ENCODE measurements at places on chromosomes 12 and 14.

DNA sequence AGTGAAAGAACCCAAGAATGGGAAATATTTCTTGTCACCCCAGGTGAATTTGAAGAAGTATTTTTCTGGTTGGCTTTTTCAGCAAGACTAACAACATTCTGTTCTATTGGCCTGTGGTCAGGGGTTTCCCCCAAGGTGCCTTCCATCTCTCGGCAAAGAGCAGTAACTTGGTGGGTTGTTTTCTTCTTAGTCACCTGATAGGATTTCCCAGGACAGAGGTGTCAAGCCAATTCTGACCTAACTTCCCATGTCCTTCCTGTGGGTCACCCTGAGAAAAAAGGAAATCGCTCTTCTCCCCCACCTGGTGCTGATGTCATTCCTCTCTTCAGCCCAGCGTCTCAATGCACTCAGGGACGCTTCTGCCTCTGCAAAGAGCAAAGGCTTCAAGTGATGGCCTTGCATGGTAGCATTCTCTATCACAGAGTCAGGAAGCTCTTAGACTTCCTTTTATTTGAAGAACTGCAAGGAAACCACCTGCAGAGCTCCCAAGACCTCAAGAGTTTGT, 16.1 kb upstream of the IFNG start:
- peak; percentile 72 for DNase-seq

DNA sequence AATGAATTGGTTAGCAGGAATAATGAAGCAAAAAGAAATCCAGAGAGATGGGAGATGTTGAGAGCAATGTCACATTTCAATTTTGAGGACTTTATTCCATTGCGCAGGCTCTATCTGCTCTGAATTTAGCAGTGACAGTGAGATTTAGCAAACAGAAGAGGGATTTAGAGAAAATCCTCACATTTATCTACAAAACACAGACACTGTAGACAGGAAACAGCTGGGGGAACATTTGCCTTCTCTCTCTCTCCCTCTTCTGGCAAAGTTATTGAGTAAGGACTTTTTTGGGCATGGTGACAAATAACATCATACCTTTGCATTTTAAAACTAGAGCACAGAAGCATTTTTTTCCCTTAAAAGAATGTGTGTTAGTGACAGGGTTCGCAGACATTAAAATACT, at the start of gene IGF1:
TSS of gene IGF1 (minus strand) at position 158 of the 400 bp plus-strand sequence. CDS start 182 bp downstream, outside the sequence.
- DNase-seq: no peak

DNA sequence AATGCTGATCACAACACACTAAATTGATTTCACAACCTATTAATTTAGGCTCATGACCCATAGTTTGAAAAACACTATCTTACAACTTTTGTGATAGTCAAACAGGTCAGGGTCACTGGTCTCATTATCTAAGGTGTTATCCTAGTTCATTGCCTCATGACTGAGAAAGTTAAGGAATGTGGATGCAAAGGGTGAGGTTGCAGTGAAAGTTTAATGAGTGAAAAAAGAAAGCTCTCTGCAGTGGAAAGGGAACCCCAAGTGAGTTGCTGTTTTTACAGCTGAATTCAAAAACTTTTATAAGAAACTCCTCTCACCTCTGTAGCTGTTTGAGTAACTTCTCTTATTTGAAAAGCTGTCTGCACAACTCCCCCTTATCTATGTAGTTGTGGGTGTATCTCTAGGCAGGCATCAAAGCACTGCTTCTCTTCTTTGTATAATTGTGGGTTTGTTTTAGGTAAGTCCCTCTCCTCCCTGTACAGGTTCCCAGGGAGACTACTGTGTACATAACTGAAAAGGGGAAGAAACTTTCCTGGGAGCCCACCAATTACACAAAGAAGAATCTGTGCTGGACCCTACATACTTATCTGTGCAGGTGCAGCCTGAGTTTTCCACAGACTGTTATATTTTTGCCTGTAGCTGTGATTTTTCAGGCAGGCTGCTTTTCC, 18.9 kb downstream of the DNAL1 start:
- no peak for DNase-seq

DNA sequence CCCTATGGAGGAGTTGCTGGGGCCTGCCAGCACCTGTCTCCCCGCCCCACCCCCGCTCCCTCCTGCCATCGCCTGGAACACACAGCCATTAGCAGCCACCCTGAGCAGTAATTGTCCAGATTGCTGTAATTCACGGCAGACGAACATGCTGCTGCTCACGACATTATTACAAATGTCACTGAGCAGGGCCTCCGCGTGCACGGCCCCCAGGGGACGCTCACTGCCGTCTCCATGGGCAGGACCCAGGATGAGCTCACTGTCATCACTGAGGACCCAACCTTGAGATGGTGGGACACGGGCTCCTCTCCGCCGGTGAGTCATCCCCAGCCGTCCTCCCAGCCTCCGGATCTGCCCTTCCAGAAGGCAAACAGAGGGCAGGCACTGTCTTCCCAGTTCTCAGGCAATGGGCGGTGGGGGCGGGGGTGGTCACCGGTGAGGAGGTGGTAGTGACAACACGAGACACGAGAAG, 100.4 kb downstream of the RFLNA start:
- no peak for DNase-seq

DNA sequence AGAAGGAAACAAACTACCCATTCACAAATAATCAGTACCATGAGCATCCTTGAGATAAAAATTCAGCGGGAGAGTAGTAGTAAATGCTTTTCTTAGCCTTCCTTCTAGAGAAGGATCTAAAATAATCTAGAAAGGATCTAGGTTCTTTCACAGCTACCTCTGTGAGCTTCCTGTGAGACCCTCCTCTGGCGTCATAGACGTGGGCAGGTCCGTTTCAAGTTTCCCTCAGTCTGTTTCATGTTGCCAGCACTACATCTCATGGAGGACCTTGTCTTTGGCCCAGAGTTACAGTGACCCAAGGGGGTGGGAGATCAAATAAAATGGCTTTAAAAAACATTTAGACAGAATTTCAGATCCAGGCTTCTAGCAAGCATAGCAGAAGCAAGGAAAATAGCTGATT, 13.6 kb downstream of the DAAM1 start:
- DNase-seq: no peak

GRCh38 chr12:123996581-123996980, 23.6 kb downstream of the ZNF664 start:
- DNase-seq: no peak

DNA sequence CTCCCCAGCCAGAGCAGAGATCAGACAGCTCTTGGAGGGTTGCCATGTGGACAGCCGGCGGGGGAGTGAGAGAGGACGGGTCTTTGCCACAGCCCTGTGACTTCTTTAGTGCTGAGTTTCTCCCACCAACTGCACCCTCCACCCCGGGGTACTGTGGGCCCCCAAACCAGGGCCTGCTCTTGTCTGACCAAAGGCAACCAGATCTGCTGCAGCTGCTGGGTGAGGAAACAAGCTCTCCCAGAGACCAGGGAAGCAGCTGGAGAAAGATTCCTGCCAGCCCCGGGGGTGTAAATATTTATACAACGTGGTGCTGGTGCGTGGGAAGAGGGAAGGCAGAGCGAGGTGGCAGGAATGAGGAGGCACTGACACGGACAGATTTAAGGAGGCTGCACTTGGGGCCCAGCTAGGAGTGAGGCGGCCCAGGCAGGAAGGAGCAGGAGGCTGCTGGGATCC, 14.3 kb upstream of the ZFP36L1 start:
- DNase-seq: no peak

DNA sequence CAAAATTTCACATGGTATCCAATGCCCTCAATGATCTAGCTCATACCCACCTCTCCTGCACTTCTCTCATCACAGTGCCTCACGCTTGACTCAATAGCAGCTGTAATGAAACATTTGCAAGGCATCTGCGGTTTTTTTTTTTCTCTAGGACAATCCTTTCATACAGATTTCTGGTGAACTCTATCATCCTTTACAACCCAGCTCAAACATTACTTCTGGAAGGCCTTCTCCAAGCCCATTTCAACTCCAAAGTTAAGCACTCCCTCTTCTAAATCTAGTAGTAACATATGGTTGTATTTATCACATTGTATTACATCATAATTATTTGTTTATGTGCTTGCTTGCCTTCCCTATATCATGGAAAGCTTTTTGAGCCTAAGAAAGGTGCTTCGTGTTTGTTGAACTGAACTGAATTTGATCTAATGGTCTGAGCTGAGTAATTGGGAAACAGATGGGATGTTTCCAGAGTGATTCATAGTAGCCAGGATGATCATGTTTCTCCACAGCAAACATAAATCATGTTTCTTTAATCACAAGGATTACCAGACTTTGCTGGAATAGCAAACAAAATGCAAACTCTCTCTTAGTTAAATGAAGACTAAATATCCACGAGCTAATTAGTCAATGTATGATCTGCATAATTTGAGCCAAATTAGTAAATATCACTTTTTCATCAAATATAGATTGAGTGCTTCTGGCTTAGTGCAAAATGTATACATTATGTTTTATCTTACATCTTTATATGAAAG, 14.3 kb downstream of the CFL2 start:
- no peak for DNase-seq

DNA sequence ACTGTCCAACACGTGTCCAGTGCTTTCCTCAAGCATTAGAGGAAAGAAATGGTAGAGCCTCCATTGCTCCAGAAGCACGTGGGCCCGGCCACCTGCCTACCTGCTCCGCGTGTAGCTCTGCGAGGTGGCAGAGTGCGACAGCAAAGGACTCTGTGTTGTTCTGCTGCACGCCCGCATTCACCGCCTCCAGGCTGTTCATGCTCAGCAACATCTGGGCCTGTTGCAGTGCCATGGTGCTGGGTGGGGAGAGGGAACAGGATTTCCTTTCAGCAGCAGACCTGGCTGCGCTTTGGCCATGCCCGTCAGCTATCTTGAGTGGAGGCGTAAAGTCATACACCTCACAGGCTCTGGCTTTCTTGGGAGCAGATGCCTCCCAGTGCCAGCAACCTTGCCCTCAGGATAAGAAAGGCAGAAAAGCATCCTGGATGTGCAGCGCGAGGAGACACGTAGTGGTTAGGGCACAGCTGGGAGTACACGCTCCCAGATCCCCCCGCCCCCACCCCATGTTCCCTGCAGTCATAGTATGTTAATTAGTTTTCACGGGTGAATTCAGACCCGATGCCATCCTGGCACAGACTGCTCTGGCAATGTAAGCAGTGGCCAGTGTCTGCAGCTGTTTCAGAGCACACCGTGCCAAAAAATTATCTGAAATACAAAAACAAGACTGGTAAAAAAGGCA, 25.1 kb downstream of the ANAPC5 start:
- DNase-seq: no peak

DNA sequence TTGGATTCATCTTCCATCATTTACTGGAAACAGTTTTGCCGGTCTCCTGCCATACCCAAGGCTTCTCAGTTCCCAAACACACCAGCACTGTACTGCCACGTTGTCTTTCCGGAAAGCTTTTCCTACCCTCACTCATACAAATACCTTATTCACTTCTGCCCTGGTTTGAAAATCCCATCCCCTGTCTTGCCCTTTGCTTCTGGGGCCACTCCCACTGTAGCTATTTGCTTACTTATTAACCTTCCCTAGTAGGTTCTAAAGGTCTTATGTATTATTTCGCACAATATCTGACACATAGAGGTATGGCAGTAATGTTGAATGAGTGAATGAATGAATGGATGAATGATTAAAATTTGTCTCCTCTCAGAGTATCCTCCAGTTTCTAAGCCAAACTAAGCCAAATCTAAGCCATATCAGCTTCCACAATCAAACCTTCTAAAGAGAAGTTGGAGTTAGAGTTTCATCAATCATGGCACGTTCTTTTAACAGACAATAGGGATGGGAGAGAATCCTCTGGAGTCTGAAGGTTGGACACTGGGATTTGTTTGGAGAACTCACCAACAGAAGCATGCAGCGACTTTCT, 18.6 kb downstream of the TSPAN8 start:
- DNase-seq: no peak

DNA sequence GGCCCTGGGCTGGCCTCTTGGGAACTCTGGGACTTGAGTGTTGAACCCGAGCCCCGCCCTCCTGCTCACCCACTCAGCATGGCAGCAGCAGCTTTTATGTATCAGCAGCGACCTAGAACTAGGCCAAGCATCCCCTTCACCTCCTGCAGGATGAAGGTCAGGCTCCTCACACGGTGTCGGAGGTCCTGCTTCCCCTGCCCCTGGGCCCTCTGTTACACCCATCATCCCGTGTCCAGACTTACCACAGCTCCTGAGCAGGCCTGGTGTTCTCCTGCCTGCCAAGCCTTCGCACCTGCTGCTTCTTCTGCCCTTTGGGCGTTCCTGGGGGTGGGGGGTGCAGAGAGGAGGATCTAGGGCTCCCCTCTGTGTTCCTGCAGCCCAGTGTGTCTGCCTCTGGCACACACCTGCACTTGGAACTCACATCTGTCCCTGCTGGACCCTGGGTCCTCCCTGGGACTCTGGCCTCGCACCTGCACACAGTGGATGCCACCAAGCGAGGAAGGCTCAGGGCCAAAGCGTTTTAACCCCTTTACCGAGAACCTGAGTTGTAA, 80.3 kb downstream of the PAPOLA start:
- no peak for DNase-seq

DNA sequence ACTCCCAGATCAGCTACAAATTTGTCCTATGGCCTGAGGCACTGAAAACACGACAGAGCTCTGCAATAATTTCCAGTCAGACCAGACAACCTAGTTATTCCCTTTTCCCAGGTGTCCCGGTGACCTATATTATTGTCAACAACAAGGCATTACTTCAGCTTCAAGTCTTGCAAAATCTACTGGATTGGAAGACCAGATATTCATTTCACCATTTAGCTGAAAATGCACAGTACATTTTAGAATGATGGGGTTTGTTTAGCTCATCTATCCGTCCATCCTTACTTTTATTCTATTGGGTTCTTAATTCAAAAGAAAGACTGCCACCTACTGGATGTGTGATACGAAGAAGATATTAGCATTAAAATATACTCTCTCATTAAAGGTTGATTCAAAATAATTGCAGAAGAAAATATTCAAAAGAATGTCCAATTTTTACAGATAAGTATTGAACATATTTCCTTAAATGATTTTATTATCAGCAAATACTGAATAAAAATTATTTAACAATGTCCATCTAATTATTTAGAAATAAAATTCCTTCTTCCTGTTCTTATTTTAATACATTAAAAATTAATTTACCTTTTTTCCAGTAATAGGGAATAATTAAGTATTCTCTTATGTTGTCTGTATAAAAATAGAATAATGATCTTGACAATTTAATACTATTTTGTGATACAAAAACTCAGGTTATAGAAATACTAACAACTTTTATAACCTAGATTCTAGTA, 244.9 kb upstream of the LRIG3 start:
- no peak for DNase-seq

GRCh38 chr14:23533652-23534435, 17.7 kb downstream of the ZFHX2 start:
- no peak for DNase-seq

DNA sequence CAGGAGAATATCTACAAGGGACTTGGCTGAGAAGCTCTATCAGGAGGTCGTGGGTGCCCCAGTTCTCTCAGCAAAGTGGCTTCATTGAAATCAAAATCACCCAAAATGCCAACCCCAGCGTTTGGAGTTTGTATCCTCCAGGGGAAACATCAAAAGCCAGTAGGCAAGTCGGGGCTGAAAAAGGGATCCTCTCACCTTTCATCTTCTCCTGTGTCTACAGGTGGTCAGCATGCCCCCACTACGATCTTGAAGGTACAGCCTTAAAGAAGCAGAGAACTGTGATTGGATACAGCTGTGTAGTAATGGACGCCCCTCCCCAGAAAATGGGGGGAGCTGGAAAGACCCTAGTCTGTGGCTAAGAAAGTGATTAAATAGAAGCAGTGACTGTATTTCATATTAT, 22.2 kb downstream of the HRK start:
- DNase-seq: no peak

- DNase-seq: peak; percentile 8
Observed at GRCh38 chr14:75800792-75801191, 139.7 kb downstream of the TTLL5 start.

Data from stimulated activated CD4-positive, alpha-beta T cell treated with anti-CD3 and anti-CD28 coated beads, Interleukin-15, amount 100 ng/mL, for 24 hours (primary cell).